ENCODE measurements at places on chromosomes 11 and 22.

GRCh38 chr11:124707829-124708228 is 31.9 kb upstream of the NRGN start:
- DNase-seq, result no peak

DNA sequence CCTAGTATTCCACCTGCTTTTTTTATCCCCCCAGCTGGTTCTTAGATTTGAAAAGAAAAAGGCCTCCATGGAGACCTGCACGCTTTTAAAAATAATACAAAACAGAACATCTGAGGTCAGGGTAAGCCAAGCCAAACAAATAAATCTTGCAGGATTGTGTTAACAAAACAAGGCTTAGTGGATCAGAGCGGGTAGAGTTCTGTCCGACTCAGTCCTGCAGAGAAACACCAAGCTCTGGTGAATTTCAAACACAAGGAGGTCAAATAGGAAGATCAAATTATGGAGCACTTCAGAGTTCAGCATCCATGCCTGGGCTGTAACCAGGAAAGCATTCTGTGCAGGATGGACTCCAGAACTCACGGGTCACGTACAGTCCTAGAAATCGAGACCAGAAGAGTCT is 86.9 kb downstream of the SYN3 start:
- no peak for DNase-seq

GRCh38 chr22:20577549-20577975 is 70.2 kb downstream of the MED15 start:
- DNase-seq, result no peak

- DNase-seq, result no peak
Observed at GRCh38 chr22:25884121-25884520, 142.1 kb downstream of the MYO18B start.

GRCh38 chr11:10539339-10539738 is 1.6 kb downstream of the RNF141 start:
- no peak for DNase-seq

- DNase-seq, result no peak
Observed at GRCh38 chr11:128734103-128734831, 40.4 kb downstream of the FLI1 start.

DNA sequence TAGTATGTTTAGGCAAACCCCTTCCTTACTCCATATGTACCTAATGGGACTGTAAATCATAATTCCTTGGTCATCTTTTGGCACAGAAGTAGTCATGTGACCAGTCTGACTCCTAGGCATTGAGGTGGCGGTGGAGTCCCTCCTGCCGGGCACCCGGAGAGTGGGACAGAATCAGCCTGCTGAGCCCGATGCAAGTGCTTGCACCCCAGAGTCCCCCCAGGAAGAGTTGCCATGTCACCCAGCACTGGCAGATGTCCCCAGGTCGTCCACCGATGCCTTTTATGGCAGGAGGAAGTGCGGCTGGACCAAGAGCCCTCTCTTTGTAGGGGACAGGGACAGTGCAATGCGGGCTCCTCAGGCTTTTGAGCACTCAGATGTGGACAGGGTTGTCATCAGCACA is 500.3 kb downstream of the NELL1 start:
- DNase-seq, result no peak

- peak; percentile 60 for DNase-seq
Observed at GRCh38 chr22:50544746-50545253, 899 bp upstream of the KLHDC7B start.

DNA sequence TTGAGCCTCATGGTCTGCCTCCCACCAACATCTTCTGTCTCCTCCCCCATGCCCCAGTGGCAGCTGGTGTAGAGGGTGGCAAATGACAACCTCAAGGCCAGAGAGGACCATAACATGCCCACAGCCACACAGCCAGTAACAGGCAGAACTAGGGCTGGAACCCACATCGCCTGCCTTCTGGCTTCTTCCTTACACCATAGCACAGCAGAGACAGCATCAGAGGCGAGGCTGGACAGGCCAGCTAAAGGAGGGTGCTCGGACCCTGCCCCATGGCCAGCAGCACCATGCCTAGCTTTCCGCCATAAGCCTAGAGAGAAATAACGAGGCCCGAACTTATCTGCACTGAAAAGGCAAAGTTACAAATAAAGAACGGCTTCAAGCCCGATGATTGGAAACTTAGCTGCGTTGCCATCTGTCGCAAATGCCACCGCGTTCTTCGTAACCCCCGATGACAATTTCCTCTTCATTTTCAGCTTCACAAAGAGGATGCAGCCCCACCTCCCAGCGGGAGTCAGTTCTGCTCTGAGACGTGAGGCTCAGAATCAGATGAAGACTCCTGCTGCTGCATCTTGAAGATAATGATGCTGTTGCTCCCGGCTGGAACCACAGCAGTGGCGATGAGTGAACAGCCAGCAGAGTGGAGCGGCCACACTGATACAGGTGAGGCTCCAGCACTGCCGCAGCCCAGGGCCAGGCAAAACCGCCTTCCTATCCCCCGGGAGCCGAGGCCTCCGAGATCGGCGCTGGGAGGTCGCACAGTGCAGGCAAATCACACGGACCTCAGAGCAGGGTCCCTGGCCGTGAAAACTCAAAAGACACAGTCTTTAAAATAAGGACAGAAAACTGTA is 73.8 kb upstream of the RTL6 start:
- no peak for DNase-seq

- no peak for DNase-seq
Observed at GRCh38 chr11:113436672-113437252, 38.4 kb downstream of the DRD2 start.

GRCh38 chr11:66388780-66389386 is 17.3 kb upstream of the SLC29A2 start:
- peak; percentile 87 for DNase-seq

- DNase-seq, result no peak
Observed at GRCh38 chr11:134365011-134365925, 33.5 kb downstream of the GLB1L2 start.

DNA sequence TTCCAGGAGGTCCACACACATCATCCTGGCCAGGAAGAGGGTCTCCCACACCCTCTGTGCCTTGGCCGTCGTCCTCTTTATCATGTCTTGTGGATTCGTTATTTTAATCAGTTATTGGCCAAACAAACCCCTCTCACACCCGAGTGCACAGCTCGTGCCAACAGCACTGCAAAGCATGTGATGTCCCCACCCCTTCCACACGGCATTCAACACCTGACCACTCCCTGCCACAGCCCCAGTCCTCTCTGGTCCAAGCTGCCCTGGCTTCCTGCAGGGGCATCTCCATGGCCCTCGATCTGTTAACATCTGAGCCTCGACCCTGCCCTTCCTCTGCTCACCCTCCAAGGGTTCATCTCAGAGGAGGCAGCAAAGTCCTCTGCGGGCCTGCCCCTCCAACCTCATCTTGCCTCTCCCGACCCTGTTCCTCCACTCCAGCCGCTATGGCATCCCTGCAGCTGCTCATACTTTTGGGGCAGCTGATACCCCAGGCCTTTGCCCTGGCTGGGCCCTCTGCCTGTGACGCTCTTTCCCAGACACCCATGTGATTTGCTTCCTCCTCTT is 14.0 kb downstream of the MYEOV start:
- no peak for DNase-seq

GRCh38 chr11:120386774-120387371 is 50.7 kb downstream of the ARHGEF12 start:
- DNase-seq, result no peak

- DNase-seq, result peak; percentile 79
Observed at GRCh38 chr11:130389335-130389935, 39.0 kb downstream of the ADAMTS8 start.

GRCh38 chr11:74009230-74009547 is 304 bp upstream of the UCP3 start:
- DNase-seq, result no peak

- DNase-seq, result no peak
Observed at GRCh38 chr11:122677256-122677655, 21.7 kb downstream of the UBASH3B start.

GRCh38 chr11:5288906-5289550 is 12.7 kb downstream of the OR51B4 start:
- DNase-seq, result no peak
